ENCODE measurements at places on chromosomes 13 and 19.

DNA sequence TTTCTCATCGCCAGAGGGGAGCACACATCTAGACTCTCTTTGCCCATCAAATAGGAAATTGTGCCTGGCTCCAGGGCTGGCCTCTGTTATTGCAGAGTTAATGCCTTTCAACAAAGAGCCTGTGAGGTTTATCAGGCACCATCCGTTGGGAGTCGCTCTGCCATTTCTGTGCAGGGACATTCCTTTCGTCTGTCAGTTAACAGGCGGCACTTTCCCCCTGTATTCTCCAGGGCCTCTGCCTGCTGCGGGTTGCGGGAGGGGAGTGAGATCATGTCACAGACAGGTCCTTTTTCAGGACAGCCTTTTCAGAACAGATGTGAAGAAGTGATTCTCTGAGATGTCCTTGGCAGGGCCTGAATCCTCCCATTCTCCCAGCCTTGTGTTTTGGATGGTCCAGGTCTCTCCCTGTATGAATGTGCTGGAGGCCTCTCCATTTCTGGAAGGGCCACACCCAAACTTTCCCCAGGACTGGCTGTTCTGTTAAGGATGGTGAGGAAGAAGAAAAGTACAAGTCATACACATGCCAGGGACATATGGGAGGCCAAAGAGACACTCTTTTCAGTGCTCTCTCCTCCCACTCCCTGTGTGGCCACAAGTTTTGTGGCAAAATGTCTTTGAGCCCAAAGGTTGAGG lies 14.9 kb downstream of the SERP2 start:
- DNase-seq = no peak

- peak; percentile 10 for DNase-seq
Measured at GRCh38 chr13:98972627-98973026, 5.2 kb downstream of the DOCK9 start.

GRCh38 chr19:12111943-12112637 lies 28.1 kb downstream of the ZNF20 start:
- DNase-seq = no peak

DNA sequence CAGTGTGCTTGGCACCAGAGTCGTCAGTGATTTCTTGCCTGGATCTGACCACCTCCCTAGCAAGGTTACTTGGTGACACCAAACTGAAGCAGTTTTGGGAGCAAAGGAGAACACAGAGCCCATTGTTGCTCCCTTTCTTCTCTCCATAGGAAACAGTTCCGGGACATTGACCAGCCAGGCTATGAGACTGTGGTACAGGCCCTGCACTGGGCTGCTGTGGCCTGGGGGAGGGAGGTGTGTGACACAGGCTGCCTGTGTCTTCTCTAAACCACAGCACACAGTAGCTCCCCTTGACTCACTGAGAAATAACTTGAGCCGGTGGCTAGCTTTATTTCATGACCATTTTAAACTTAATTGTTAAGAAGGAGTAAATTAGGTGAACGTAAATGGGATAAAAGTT lies 214.8 kb upstream of the UBL3 start:
- no peak for DNase-seq

- no peak for DNase-seq
Measured at GRCh38 chr13:28459911-28460310, 35.0 kb downstream of the FLT1 start.

DNA sequence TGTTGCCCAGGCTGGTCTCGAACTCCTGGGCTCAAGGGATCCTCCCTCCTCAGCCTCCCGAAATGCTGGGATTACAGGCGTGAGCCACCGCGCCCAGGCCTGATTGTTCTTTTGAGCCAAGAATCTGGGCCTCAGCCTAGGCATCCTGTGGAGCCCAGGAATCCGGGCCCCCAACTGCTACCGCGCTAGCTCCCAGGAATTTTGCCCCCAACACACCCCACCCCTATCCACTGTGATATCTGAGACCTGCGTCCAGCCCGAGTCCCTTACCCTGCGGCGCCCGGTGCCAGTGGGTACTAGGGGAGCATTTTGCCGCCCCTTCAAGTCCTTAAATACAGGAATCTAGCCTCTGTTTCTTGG lies 838 bp upstream of the MYADM start:
- DNase-seq = no peak

DNA sequence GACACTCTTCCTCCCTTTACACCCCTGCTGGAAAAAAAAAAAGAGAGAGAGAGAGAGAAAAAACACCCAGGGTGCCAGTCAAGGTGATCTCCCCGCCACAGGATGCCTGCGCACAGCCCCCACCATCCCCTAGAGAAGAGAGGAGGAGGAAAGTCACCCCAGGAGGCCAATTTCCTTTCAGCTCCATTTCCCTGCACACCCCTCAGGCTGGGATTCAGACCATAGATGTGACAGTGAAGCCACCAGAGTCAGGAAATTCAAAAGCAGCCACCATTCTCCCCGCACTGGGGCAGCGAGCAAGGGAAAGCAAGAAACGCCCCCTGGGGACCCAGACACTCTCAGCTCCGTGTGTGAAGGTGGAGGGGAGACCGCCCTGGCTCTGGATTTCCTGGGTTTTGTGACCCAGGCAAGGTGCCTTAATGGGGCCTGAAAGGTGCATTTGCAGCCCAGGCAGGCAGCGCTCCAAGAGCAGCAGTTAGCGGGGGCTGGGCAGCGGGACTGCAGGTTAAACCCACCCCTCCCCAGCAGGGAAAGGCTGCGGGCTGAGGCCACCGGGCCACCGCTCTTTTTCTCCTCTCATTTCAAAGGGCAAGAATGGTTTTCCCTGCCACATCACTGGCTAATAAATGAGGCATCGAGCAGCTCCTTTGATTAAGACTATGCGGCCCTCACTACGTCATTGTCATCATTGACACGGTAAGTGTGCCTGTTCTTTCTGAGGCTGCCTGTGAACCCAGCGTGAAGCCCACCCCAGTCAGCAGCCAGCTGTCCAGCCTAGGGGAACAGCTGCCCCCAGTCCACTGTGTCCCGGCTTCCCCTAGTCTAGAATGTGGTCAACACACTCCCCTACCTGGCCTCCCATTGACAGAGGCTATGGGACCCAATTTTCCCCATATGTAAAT lies 83.8 kb upstream of the TM9SF2 start:
- DNase-seq = no peak

DNA sequence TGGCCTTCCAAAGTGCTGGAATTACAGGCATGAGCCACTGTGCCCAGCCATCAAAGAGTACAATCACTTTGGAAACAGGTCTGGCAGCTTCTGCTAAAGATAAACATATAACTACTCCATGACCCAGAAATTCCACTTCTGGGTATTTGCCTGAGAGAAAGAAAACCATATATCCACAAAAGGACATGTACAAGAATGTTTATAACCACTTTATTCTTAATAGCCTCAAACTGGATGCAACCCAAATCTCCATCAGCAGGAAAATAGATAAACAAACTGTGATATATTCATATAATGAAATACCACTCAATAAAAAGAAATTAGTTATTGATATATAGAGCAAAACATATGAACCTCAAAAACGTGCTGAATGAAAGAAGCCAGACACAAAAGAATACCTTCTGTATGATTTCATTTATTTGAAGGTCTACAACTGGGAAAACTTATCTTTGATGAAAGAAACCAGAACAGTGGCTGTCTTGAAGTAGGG lies 40.5 kb downstream of the TEX26 start:
- DNase-seq = no peak

- no peak for DNase-seq
Measured at GRCh38 chr13:80562433-80563156, 221.7 kb upstream of the SPRY2 start.

DNA sequence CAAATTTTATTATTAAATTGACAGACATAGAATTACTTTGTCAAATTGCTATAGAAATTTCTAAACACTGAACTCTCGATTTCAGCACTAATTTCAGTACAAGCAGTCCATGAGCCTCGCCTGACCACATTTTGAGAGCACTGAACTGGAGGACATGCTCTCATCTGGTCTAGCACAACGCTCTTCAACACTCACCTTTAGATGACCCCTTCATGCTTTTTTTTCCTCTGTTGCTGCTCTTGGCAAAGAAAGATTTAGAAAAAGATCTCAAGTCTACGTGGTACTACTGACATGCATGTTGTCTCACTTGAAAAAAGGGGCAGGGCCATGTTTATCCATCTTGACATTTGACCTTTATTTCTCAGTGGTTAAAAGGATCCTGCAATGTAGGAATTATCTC lies 981.5 kb downstream of the DIAPH3 start:
- no peak for DNase-seq

- no peak for DNase-seq
Measured at GRCh38 chr13:32746474-32746873, 160.2 kb downstream of the PDS5B start.

- no peak for DNase-seq
Measured at GRCh38 chr13:82636119-82636518, 1246.2 kb downstream of the SLITRK1 start.

- peak; percentile 18 for DNase-seq
Measured at GRCh38 chr13:110258876-110259631, 47.9 kb downstream of the COL4A1 start.
